Substantia nigra (tissue), 51 donors: ENCODE measurements at places on chromosomes 4 and X.

- DNase-seq: no peak
These were observed 4.0 kb downstream of the EFNB1 start for GRCh38 chrX:68832516-68833447.

DNA sequence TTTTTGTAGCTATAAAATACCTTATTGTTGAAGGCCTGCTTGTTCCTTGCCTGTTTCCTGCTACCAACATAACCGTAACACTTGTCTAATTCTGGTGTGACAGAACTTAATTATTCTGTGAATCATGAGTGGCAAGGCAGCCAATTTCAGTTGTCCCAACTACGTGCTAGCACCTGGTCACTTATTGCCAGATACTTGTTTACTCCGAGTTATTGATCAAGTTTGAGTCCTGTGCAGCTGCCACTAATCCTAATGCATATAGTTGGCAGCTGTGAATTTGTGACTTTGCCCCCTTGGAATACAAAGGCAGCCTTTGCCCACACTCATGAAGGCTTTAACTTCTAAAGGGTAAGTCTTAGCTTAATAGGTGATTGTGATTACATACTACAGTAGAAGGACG, 7.8 kb upstream of the RNF128 start:
- no peak for DNase-seq

DNA sequence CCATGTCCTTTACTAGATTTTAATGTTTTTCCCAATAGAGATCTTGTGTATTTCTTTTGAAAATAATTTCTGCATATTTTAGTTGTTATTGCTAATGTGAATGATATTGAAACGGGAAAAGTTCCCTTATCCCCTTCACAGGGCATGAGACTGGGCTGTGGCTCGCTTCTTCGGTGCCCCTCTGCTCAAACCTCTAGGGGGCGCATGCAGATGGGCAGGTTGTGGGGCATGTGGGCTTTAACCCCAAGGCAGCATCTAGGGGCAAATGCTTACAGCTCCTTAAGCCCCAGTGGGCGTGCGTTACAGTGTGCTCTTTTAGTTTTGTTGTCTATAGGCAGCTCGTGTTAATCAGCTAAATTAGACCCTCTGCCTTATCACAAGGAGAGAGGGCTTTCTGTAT, 194.7 kb downstream of the OPHN1 start:
- no peak for DNase-seq

DNA sequence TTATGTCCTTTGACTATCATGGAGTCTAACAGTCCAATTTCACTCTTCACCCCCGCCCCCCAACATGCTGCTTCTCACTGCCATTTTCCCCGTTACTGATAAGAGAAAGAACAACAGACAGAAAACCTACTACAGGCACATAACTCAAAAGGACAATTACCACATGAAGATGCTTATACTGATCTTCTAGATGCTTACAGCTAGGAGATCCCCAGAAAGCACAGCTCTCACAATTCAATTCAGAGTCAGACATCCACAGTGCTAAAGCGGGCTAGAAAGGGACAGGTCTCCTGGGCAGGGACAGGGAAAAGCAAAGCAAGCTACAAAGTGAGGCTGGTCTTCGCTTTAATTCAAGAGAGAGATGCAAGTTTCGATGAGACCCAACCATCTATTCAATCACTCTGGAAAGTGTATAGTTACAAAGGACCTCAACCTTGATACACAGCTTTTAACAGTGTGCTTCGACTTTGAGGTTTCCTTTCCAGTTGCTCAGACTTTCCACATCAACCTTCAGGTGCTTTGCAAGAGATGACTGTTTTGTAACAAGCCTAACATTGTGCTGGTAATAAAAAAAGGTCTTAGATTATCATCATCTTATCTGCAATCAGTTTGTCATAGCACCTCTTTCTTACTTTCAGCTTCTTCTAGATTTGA, 60.9 kb downstream of the LEF1 start:
- DNase-seq: no peak

- no peak for DNase-seq
These were observed 70.9 kb downstream of the PDHA2 start for GRCh38 chr4:95910749-95911148.

DNA sequence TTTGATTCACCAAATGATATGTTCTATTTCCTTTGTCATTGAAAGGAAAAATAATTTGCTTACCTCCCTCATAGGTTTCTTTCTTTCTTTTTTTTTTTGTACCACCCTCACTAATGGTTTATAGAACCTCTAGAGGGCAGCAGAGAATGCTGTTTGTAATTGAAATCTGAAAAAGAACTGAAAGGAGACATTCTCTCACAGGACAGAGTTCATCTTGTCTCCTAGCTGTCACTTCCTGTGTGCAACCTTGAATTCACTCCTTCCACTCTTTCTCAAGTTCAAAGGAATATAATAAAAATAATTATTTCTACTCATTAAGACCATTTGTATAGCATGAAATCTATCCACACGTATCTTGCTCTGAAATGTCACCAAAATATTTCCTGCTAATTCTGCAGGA, 51.0 kb downstream of the GUCY1B1 start:
- no peak for DNase-seq

DNA sequence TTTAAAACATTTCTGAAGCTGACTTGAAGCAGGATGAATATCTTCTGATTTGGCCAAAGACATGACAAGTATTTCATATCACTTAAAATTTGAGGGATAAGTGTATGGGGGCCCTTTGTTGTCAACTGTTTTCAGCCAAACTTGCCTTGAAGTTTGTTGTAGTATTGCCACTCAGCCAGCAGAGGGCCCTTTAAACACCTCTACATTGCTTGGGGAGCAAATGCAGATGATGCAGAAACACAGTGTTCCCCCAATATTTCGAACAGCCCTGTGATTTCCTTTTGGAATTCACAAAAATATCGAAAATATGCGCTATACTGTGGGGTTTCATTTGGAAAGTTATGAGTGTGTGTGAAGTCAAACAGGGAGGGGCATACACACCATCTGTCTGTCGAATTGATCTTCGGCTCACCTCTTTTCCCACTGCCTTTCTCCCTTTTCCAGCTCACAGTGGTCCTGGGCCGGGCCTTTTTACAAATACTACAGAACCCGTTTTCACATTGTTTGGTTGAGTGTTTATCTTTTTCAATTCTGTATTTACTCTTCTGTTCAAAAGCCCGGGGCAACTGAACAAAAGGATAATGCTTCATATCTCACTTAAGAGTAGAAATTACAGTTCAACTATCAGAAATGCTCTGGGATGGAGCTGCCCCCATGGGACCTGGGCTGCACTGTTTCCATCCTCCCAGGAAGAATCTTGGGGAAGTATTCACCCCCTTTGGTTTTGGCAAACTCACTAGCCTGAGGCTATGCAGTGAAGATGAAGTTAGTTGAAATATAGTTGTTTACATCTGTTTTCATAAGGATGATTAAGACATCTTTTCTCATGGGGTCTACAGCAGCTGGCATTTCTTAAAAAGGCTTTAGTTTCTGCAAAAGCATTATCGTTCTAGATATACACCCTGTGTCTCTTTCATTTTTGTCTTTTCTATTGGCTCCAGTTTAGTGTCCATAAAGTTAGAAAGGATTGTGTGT, 137.6 kb downstream of the EGF start:
- DNase-seq: peak; percentile 41

GRCh38 chr4:24751926-24752539, 43.3 kb upstream of the SOD3 start:
- DNase-seq: no peak

GRCh38 chrX:66045894-66046293, 6.0 kb upstream of the VSIG4 start:
- no peak for DNase-seq

GRCh38 chrX:12322031-12322430, 183.8 kb downstream of the FRMPD4 start:
- DNase-seq: no peak

GRCh38 chr4:122083989-122084388, 68.1 kb upstream of the BLTP1 start:
- no peak for DNase-seq
